Endothelial cell of umbilical vein (primary cell): ENCODE measurements at places on chromosomes 7 and 10. TPM values are rescaled to one million over a fixed set of nuclear protein-coding genes. Genes with fewer than 3 reads are reported as not detected.

Gene SPDYE2B
- not detected in 2 replicates for total RNA-seq

Gene ITGA8
- total RNA-seq = 0.12 and 0.40 TPM in 2 replicates

Gene SPDYE6
- not detected in 2 replicates for total RNA-seq

Gene LRIT1
- not detected in 2 replicates for total RNA-seq

Gene LEP
- not detected in 2 replicates for total RNA-seq

Gene COBL
- total RNA-seq = 0.07 and 0.11 TPM in 2 replicates

Gene VGF
- not detected in 2 replicates for total RNA-seq

Gene TMEM270
- total RNA-seq = not detected in 2 replicates

Gene CAV1
- total RNA-seq = 1,126 and 1,483 TPM in 2 replicates

Gene OGDHL
- 0.58 and 1.0 TPM in 2 replicates for total RNA-seq

Gene CNPY1
- total RNA-seq = not detected in 2 replicates

Gene SPRN
- total RNA-seq = 0.13 TPM in 1 of 2 replicates, not detected in the other

Gene C10orf62
- not detected in 2 replicates for total RNA-seq

GRCh38 chr10:110609605-110610004, 34.5 kb upstream of the RBM20 start:
- peak; percentile 6 for DNase-seq

DNA sequence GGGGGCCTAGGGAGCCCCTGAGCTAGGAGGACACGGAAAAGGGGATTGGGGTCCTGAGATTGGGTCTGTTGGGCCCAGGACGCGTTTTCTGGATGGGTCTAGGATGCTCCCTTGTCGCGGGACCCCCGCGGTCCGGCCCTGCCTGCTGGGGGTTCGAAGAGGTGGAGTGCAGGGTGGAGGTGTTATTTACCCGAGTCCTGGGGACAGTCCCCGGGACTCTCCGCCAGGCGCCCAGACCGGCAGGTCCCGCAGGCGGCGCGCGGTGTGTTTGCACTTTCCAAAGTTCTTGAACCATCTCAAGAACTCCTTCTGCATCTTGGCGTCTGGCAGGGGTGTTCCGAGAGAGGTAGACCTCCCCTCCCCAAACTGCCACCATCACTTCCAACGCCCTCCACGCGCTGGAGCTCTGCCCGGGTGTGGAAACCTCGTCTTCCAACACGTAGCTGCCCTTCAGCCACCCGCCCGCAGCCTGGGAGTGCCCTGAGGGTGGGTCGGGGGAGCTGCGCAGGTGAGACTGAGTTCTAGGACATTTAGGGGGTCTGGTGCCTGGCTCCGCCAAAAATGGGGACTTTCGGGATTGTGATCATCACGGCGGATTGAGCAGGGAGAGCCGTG, 569 bp downstream of the CAV1 start:
- DNase-seq = peak; percentile 35

DNA sequence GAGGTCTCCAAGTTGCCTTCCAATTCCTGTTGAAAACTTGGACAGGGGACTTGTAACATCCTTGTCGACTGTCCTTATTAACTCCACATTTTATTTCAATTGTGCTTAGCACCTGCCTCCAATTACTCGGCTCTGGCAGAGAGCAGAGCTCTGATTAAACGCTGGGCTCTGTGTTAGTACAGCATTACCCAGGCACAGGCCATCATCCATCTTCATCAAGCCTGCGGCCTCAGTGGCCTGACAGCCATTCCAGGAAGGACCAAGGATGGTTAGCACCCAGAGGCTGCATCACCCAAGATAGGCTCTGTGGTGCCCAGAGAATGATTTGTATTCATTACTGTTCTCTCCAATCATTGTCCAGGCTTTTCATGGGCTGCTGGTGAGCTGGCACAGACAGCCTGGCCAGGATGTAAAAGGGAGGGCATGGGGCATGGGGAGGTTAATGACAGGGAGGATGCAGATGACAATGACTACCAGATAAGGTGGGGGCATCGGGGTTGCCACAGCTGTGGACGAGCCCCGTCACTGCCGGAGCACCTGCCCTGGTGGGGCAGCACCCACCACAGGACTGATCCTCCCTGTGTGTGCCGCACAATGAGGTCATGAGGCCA, 123.3 kb downstream of the PTPN20 start:
- DNase-seq = no peak

- DNase-seq = no peak
These were observed 277.4 kb upstream of the PHYHIPL start for GRCh38 chr10:58898854-58899573.

DNA sequence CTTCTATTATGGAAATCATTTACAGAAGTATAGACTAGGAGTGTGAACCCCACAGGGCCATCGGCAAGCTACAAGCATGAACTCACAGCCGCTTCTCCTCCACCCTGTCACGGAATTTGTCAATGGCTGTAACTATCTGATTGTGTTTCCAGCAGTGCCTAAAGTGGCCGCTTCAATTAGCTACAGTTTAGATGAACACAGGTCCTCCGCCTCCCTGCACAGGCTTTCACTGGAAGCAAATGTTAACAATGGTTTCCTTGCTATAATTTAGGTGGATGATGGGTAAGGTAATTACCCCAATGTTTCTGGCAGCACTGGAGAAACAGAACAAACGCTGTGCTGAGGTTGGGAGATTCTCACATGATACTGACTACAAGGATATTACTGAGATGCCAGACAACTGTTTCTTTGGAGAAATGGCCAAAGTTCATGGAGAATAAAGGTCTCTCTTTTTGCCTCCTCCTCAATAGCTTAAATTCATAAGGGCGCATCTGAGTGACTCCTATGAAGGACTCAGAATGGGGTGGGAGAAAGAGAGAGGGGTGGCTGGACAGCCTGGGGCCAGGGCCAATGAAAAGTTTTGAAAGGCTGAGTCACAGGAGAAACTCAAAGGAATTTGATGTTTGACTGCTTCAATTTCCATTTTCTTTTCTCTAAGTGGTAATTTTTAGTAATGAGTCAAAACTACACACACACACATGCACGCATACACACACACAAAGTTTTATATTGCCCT, 78.9 kb downstream of the SVIL start:
- DNase-seq = no peak

- no peak for DNase-seq
These were observed 11.0 kb upstream of the LFNG start for GRCh38 chr7:2508327-2509215.

DNA sequence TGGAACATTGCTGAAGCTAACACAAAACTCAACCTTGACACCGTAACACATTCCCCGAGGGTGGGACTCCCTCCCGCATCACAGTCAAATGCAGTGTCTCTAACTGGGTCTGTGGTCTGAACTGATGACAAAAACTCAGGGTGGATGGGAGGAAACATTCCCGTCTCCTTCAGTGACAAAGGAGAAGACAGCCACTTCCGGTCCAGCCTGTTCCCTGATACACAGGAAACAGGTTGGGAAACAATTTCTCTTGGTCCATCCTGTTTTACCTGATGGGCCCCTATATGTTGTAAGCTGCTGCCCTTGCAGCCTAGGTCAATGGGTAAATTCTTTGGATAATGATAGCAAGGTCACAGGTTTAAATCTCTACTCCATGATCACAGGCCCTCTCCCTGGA, 20.4 kb downstream of the SLC13A4 start:
- DNase-seq = no peak

DNA sequence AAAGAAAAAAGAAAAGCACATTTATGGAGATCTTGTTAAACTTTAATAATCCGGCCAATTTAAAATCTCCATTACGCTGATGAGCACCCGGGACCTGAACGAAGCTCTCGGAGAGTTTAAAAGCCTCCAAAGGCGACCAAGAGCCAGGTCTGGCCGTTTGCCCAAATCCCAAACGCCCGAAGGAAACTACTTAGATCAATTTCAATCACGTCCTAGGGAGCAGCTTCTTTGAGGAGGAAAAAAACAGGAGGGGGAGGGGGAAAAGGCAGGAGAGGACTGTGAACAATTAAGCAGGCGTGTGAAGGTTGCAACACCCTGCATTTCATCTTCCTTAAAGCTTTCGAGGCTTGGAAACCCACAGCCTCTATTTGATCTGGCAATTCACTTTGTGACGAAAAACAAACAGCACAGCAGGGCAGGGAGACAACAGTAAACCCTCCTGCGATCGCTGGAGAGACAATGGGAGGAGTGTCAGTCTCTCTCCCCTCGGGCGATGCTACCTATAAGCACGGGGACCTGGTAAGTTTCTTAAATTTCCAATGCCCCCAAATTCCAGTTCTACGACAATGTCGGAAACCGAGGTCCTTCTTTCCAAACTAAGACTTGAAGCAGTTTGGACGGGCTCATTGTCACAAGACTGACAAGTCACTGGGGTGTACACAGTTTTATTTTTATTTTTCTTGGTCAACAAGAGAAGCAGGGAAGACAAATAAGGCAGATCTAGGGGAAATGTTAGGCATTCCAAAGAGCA, 1.2 kb downstream of the KLF6 start:
- DNase-seq = peak; percentile 59

DNA sequence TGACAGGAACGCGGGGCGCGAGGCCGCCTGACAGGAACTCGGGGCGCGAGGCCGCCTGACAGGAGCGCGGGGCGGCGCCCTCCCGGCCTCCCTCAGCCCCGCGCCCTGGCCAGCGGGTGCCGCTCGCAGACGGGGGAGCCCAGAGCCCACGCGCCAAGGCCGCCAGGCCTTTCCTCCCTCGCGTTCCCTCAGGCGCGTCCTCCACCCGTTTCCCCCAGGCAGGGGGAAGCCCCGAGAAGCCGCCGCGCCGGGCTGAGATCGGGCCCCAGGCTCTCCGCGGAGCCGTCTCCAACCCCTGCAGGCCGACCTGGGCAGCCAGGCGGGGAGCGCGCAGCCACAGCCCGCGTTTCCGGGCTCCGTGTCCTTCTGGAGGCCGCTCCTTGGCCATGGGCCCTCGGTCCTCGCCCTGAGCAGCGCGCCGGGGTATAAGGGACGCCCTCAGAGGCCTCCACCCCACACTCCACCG, 17.7 kb downstream of the PTPRN2 start:
- no peak for DNase-seq

DNA sequence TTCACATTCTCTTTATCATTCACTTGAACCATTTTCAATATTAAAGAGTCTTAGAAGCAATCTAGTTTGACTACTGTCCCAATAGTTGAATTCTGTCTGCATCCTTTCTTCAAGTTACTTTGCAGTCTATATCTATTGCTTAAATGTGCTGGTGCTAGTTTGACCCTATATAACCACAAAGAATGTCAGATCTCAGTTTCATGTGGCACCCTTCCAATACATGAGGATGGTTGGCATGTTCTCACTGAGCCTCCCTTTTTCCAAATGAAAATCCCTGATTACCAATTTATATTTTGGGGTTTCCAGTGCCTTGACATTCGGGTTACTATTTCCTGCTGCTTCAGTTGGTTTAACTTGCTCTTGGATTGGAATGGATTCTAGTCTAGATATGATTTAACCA, 292.7 kb downstream of the EXOC4 start:
- DNase-seq = no peak

DNA sequence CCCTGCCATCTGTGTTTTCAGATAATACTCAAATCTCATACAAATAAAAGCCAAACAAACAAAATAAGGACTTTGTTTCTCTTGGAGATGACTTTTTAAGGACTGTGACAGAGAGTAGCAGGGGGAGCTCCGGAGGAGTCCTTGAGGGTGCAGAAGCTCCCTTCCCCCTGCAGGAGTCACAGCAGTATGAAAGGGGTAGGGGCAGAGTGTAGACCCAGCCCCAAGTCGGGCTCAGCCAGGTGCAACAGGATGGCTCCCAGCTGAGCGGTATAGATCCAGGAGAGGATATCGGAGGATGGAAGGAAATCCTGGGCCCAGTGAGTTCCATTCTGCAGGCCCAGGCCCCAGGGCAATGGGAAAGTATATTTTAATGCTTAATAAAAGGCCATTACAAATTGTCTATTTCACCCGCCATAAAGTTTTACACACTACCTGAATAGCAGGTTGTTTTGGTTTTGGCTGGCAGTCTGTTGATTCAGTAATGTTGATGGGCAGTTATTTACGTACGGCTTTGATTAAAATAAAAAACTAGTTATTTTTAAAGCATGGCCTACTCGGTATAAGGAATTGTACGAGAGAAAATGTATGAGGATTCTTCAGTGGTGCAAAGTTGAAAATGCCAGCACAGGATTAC, 206.0 kb downstream of the CELF2 start:
- no peak for DNase-seq

DNA sequence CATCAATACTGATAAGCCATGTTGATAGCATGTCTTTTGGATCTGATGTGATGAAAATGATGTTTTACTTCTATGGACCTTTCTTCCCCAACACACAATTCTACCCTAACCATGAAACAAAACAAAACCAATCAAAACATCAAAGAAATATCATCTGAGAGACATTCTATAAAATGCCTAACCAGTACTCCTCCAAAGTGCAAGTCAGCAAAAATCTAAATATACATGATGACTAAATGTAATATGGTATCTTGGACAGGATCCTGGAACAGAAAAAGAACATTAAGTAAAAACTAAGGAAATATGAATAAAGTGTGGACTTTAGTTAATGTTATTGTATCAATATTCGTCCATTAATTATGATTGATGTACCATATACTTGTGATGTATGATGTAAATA, 625.1 kb downstream of the MAGI2 start:
- DNase-seq = no peak

DNA sequence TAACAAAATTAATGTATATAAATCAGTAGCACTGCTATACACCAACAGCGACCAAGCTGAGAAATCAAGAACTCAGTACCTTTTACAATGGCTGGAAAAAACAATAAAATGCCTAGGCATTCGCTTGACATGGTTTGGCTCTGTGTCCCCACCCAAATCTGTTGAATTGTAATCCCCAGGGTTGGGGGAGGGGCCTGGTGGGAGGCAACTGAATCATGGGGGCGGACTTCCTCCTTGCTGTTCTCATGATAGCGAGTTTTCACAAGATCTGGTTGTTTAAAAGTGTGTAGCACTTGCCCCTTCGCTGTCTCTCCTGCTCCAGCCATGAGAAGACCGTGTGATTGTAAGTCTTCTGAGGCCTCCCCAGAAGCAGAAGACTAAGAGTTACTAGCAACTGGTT, 8.6 kb downstream of the ZNF786 start:
- no peak for DNase-seq

- DNase-seq = peak; percentile 72
These were observed 299.9 kb upstream of the PITRM1 start for GRCh38 chr10:3472287-3473051.

- no peak for DNase-seq
These were observed 10.1 kb downstream of the AQP1 start for GRCh38 chr7:30921540-30922401.

- DNase-seq = no peak
These were observed 20.8 kb upstream of the UCN3 start for GRCh38 chr10:5343979-5344378.

- DNase-seq = peak; percentile 100
These were observed 196.4 kb downstream of the FAM107B start for GRCh38 chr10:14578060-14578952.

- DNase-seq = no peak
These were observed 285.7 kb downstream of the ZEB1 start for GRCh38 chr10:31604646-31605170.

DNA sequence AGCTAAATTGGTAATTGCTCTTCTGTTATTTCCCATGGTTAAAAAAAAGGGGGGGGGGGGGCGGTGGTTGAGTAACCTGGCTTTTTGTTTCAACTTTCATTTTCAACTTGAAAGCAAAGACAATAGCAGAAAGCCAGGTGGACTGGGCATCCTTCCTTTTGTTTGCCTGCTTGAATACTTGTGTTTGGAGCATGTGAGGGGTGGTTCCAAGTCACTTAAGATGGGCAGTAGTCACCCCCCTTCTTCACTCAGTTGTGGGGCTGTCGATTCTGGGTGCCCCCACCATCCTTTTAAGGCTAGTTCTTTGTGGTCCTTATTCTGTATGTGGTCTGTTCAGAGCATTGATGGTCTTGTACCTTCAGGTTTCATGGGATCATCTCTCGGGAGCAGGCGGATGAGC, 165.6 kb upstream of the PRR15 start:
- no peak for DNase-seq

- no peak for DNase-seq
These were observed 252.0 kb downstream of the GRM8 start for GRCh38 chr7:127000725-127001124.

- DNase-seq = no peak
These were observed 24.2 kb downstream of the TSPAN15 start for GRCh38 chr10:69475433-69475830.
